H1 (cell line): ENCODE measurements at places on chromosomes 2 and 18. TPM values are rescaled to one million over a fixed set of nuclear protein-coding genes. Genes with fewer than 3 reads are reported as not detected.

ZDBF2 gene
- 15.3 and 17.2 TPM in 2 replicates for total RNA-seq

LCT gene
- total RNA-seq: 0.06 and 0.11 TPM in 2 replicates

TUBB8B gene
- total RNA-seq: 0.36 and 0.60 TPM in 2 replicates

ELOA2 gene
- total RNA-seq: not detected in 2 replicates

PROKR1 gene
- 3.9 and 4.0 TPM in 2 replicates for total RNA-seq

MROH2A gene
- total RNA-seq: not detected in 2 replicates

FARSB gene
- total RNA-seq: 36.1 and 37.9 TPM in 2 replicates

EML6 gene
- 1.6 and 2.9 TPM in 2 replicates for total RNA-seq

GRCh38 chr2:85501248-85501647 is 37.7 kb upstream of the MAT2A start:
- H3K4me1 ChIP-seq: no peaks in the 10 kb centered on the region
- H3K27ac ChIP-seq: no peak overlapping the region
- no peaks in the 10 kb centered on the region for H3K36me3 ChIP-seq
- no peak for DNase-seq

DNA sequence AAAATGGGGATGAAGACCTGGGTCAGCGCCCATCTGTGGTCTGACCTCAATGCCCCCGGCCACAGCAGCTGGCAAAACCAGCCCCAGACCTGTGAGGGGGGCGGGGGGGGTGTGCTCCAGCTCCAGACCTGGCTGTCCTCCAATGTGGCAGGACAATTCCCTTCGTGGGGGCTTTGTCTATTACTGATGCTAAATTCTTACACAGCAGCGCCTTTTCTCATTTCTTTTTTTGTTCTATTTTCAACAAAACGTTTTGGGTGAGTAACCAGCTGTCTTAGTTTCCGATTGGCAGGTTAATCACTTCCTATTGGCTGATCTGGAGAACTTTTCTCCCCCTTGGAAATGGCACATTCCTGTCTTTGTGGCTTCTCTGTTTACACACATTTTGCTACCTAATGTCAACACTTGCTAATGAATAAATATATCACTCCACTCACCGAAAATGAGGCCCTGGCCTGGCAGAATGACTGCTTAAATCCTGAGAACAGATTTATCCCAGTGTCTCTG is 4.4 kb downstream of the SMAD7 start:
- no peak for DNase-seq
- H3K4me1 ChIP-seq: peaks cover 23% of the 10 kb centered on the region

GRCh38 chr2:120653871-120654270 is 81.8 kb upstream of the GLI2 start:
- no peaks in the 10 kb centered on the region for H3K36me3 ChIP-seq
- H3K4me3 ChIP-seq: no peak overlapping the region
- peaks cover 3% of the 10 kb centered on the region for H3K4me1 ChIP-seq
- no peak for DNase-seq

GRCh38 chr2:136527560-136527959 is 237.8 kb upstream of the THSD7B start:
- H3K4me1 ChIP-seq: no peaks in the 10 kb centered on the region
- H3K36me3 ChIP-seq: no peaks in the 10 kb centered on the region
- peak; percentile 51 for DNase-seq
- no peaks in the 10 kb centered on the region for H3K27me3 ChIP-seq
- H3K27ac ChIP-seq: no peak overlapping the region
- no peak overlapping the region for H3K4me3 ChIP-seq

DNA sequence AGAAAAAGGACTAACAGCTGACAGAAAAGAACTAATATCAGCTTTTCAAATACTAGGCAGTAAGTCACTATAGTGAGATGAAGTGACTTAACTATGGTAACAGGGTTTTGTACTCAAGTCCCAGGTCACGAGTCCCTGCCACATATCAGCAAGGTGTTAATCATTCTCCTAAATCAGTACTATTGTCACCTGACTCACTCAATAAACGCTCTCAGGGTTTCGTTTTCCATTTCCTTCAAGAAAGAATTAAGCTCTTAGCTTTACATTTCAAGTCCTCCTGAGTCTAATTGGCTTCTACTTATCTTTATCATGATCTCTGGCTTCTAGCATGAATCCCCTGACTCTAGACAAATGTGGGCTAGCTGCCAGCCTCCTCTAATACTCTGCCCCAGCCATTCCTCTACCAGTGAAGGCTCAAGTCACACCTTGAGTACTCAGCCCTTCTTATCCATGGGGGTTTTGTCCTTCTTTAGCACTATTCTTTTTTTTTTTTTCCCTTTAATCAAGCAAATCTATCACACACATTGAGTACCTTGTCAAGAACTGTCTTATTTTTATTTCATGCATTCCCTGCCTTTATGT is 20.0 kb downstream of the BUB1 start:
- DNase-seq: no peak
- peaks cover 74% of the 10 kb centered on the region for H3K36me3 ChIP-seq
- H3K27ac ChIP-seq: no peak overlapping the region
- no peaks in the 10 kb centered on the region for H3K27me3 ChIP-seq

DNA sequence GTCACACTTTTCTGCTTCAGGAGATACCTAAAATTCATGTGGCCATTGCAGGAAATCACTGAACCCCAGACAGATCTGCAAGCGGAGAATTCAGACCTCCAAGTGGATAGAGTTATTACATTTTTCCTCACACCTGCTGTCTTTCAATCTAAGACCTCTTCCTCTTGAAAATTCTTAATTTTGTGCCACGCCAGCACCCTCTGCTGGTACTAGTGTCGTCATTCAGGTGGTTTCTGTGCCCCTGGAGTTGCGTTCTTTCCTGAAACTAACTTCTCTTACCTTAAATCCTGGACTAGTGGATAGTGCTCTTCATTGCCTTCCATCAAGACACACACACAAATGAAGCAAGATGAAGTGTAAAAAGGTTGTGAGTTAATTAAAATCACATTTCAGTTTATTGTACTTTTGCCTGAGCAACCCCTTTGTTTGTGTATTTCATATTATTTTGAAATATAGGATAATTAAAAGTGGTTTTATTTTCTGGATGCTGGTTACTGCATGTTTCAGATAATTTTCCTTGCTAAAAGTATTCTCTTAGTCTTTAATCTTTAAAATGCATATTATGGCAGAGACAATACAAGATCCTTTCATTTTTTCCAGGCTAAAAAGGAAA is 1.6 kb upstream of the DNER start:
- peaks cover 10% of the 10 kb centered on the region for H3K27me3 ChIP-seq
- H3K36me3 ChIP-seq: no peaks in the 10 kb centered on the region
- no peak overlapping the region for H3K27ac ChIP-seq
- H3K4me1 ChIP-seq: peaks cover 2% of the 10 kb centered on the region; the same call in 1 of the 2 replicates
- no peak overlapping the region for H3K4me3 ChIP-seq
- no peak for DNase-seq

- DNase-seq: no peak
- no peak overlapping the region for H3K27ac ChIP-seq
- no peak overlapping the region for H3K4me3 ChIP-seq
These were observed 19.7 kb downstream of the PTPN18 start for GRCh38 chr2:130375291-130376266.

DNA sequence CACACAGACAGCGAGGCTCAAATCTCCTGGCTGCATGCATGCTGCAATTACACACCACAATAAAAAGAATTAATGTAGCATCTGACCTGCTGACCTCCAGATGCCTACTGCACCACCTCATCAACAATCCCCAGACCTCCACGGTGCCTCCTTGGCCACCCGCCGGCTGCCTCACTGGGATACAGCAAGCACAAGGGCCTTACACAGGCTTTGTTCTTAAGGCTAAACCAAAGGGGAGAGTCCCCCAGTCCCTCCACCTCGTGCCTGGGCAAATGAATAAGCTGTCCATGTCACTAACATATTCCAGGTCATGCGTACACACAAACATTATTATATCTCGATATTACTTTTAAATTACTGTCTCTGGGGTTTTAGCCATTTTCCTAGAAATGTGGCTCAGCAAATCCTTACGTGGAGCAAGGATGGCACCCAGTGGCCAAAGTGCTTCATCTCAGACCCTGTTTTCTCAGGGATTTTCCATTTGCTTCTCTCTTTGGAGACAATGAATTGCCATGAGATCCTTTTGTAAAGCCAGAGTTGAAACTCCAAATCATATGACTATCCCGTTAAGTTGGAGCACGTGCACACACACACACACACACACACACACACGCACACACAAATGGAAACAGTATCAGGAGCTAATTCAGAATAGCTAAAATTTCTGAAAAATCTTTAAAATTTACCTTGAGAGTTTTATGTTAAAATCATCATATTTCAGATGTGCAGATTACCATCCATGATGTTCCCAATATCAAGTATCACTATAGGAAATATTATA is 313.8 kb downstream of the PDE11A start:
- peak; percentile 62 for DNase-seq
- H3K4me1 ChIP-seq: no peaks in the 10 kb centered on the region; the same call in 1 of the 2 replicates
- no peak overlapping the region for H3K27ac ChIP-seq
- H3K4me3 ChIP-seq: no peak overlapping the region

- H3K27ac ChIP-seq: no peak overlapping the region
- no peaks in the 10 kb centered on the region for H3K27me3 ChIP-seq
- no peaks in the 10 kb centered on the region for H3K36me3 ChIP-seq
- H3K4me3 ChIP-seq: no peak overlapping the region
These were observed 21.6 kb upstream of the ITGB6 start for GRCh38 chr2:160221391-160222276.

DNA sequence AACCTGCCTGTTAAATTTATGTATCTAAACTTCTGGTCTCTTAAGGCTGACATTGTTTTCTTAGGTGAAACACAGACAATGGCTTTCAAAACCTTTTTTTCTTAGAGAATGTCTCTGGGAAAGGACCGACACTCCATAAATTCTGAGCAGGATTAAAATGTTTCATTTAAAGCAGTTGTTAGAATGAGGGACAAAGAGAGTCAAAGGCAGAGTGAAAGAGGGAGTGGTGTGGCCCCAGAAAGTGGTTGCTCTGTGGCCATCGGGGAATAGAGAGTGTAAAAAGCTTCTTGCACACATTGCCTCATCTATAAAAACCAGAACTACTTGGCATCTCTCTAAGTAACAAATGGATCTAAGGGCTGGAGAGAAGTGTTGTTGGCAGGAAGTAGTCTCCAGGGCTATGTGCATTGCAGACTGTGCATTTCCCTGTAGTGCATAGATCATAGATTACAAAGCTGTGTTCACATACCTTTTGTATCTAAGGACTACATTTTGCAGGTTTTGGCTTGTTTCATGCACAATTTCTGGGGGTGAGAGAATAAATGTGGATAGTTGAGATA is 3.6 kb downstream of the RPRM start:
- no peaks in the 10 kb centered on the region for H3K36me3 ChIP-seq
- no peak overlapping the region for H3K4me3 ChIP-seq
- H3K27me3 ChIP-seq: peaks cover 2% of the 10 kb centered on the region; the same call in 1 of the 2 replicates
- DNase-seq: no peak
- H3K4me1 ChIP-seq: peaks cover 7% of the 10 kb centered on the region

GRCh38 chr2:163734881-163735684 is 725 bp downstream of the FIGN start:
- no peak for DNase-seq
- no peaks in the 10 kb centered on the region for H3K36me3 ChIP-seq
- H3K27ac ChIP-seq: no peak overlapping the region
- no peaks in the 10 kb centered on the region for H3K4me1 ChIP-seq

GRCh38 chr2:16049406-16049805 is 109.1 kb downstream of the MYCN start:
- H3K4me3 ChIP-seq: no peak overlapping the region
- H3K27me3 ChIP-seq: no peaks in the 10 kb centered on the region
- no peak for DNase-seq
- no peaks in the 10 kb centered on the region for H3K36me3 ChIP-seq
- no peaks in the 10 kb centered on the region for H3K4me1 ChIP-seq

- no peak for DNase-seq
- H3K4me1 ChIP-seq: no peaks in the 10 kb centered on the region
- H3K4me3 ChIP-seq: no peak overlapping the region
These were observed 572.7 kb upstream of the SALL3 start for GRCh38 chr18:78406743-78407465.

- no peak for DNase-seq
- H3K27ac ChIP-seq: no peak overlapping the region
- H3K4me1 ChIP-seq: no peaks in the 10 kb centered on the region
- no peaks in the 10 kb centered on the region for H3K36me3 ChIP-seq
- no peak overlapping the region for H3K4me3 ChIP-seq
- H3K27me3 ChIP-seq: no peaks in the 10 kb centered on the region
These were observed 14.6 kb upstream of the DNAJC27 start for GRCh38 chr2:24986372-24986771.

DNA sequence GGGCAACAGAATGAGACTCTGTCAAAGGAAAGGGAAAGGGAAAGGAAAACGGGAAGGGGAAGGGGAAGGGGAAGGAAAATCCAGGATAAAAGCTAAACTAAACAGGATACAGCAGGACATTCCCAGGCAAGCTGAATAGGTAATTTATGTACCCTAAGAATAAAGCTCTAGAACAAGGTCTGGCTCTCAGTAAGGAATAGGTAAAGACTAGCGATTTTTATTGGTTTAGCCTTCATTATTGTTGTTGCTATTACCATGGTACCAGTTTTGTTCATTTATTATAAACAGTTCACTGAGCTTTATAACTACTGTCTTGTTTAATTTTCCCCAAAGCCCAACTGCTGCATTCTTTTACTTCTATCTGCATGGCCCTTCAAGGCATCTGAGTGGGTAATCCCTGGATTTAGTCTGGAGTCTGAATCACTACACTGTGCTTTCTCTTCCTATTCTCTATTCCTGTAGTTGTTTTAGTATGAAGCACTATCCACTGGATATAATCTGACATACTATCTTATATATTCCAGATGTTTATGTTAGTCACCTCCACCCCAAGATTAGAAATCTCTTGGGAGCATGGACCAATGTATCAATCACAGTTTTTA is 127.1 kb upstream of the TANK start:
- H3K27ac ChIP-seq: no peak overlapping the region
- no peaks in the 10 kb centered on the region for H3K4me1 ChIP-seq
- H3K27me3 ChIP-seq: no peaks in the 10 kb centered on the region
- H3K4me3 ChIP-seq: no peak overlapping the region
- no peaks in the 10 kb centered on the region for H3K36me3 ChIP-seq

- peaks cover 3% of the 10 kb centered on the region for H3K4me1 ChIP-seq
- H3K27me3 ChIP-seq: no peaks in the 10 kb centered on the region
- 0 out of 2 replicates have a peak overlapping the region, but pooled peaks have one; percentile 1 for H3K27ac ChIP-seq
- peak overlapping the region; percentile 71; the same call in 1 of the 2 replicates for H3K4me3 ChIP-seq
- H3K36me3 ChIP-seq: peaks cover 38% of the 10 kb centered on the region
- DNase-seq: no peak
These were observed 800.4 kb upstream of the ID2 start for GRCh38 chr2:7881466-7881865.

GRCh38 chr2:116747103-116747502 is 1067.4 kb upstream of the DDX18 start:
- no peak overlapping the region for H3K4me3 ChIP-seq
- no peak overlapping the region for H3K27ac ChIP-seq
- DNase-seq: no peak
- no peaks in the 10 kb centered on the region for H3K36me3 ChIP-seq
